ENCODE measurements at places on chromosomes 16 and 17.
A peak's percentile ranks its signal among the peaks of the same experiment; 100 is the strongest.

DNA sequence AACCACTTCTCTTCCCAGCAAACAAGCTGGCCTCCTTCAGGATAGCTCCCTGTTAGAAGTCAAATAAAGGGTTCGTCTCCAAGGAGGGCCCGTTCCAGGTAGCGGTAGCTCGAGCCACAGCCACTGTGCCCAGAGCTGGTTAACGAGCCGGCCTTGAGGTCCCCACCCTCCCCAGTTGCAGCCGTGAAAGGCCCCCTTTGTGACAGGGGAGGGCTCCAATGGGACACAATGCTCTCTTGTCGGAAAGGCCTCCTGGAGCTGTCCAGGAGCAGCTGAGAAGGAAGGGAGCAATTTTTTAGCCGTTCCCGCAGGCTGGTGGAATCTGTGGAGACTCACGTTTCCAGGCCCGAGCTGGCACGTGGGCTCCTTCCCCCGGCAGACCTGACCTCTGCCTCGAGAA lies 29.9 kb upstream of the FOXF1 start:
- no peak for DNase-seq

- no peak for DNase-seq
These were observed 83.9 kb upstream of the HSBP1 start for GRCh38 chr16:83723901-83724300.

- DNase-seq, result peak; percentile 52
These were observed 59.0 kb downstream of the TANGO6 start for GRCh38 chr16:68902003-68902968.

GRCh38 chr17:17554266-17554665 lies 37.2 kb downstream of the PEMT start:
- DNase-seq, result no peak

DNA sequence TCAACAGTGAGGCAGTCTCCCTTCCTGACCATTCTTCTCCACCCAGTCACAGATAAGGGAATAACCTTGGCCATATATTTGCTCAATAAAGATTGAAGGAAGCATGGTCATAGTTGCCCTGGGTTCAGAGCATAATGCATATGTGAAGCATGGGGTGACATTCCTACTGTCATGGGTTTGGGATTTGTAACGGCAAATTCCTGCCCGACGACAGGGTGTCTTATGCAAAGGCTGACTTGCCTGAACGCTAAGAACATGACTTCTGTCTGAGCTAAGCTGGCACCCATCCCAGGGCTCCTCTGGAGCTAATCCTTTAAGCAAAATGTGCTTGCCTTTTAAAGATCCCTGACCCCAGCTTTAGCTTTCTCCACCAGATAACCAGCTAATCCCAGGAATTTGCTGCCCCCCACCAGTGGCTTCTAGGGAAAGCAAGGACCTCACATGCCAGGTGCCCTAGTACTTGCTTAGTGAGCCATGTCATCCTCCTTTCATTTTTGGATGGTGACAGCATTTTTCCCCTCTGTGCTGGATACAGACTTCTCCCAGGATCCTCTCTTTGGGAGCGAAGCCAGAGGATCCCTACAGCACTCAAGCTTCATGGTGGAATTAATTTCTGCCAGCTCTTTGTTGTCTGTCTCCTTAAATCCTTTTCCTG lies 11.7 kb downstream of the SLC7A6OS start:
- peak; percentile 75 for DNase-seq

- no peak for DNase-seq
These were observed 190.2 kb upstream of the MPHOSPH6 start for GRCh38 chr16:82360024-82360783.

GRCh38 chr17:77728474-77728795 lies 230.1 kb upstream of the TNRC6C start:
- DNase-seq, result no peak

DNA sequence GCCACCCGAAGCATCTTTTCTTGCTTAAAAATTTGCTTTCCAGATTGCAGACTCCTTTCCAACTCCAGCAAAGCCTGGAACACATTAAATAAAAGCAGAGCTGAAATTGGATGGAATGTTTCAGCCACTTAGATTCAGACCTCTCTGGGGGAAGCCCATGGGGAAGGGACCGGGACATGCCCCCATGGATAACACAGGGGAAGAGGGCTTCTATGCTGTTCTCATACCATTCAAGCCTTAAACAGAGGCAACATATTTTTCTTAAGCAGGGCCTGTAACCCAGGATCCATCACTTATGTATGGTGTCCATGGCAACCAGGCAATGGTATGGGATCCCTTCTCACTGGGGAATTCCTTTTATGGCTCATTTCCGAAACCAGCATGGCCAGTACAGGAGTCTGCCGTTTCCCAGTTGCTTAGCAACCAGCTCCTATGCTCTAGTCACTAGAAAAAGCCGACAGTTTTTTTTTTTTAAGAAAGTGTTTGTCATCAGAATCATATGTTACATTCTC lies 62.0 kb upstream of the MARCHF10 start:
- DNase-seq, result peak; percentile 95

DNA sequence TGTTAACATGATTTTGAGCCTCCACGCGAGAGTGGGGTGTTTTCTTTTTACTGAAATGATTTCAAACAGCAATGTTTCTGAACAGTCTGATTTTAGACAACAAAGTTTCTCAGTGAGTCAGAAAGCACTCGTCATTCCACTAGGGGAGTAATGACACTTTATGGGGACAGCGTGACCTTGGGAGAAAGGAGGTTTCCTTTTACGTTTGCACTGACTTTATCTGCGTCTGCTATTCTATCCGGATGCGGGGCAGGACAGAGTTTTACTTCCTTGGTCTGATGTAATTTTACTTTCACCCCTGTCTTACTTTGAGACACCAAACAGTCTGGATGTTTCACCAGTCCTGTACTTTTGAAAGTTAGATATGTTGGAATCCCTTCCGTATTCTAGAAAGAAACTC lies 20.7 kb downstream of the SLC47A1 start:
- DNase-seq, result no peak

DNA sequence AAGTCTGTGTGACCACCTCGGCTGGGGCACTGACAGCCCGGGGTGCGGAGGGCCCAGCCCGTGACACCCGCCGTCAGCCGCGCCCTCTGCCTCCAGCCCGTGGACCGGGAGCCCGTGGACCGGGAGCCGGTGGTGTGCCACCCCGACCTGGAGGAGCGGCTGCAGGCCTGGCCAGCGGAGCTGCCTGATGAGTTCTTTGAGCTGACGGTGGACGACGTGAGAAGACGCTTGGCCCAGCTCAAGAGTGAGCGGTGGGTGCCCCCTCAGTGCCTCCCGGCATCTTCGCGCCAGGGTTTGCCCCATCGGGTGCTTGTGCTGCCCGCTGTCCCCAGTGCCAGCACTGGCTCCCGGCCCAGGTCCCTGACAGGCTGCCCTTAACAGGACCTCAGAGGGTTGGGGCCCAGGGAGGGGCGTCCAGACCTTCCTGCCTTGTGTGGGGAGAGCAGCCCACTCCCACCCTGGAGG lies 13.7 kb downstream of the CENPX start:
- no peak for DNase-seq

- no peak for DNase-seq
These were observed 30.3 kb downstream of the MPRIP start for GRCh38 chr17:17072546-17072945.

- DNase-seq, result no peak
These were observed 5.6 kb upstream of the CARD14 start for GRCh38 chr17:80164185-80164584.

DNA sequence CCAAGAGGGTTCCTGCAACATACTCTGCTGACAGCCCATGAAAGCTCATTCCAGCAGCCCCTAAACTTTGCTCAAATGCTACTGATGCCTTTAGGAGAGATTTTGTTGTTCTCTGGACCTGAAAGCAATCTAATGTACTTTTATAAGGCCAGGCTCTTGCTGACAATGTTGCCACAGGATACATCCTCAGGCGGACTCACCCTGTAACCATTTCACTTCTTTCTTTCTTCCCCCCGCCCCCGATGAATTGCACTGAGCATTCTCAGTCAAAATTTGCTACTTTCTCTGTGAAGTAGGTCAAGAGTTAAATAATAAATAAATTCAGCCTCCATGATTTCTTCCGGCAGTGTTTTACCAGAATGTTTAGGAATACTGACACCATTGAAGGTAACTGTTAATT lies 1.5 kb downstream of the GAS7 start:
- DNase-seq, result no peak

DNA sequence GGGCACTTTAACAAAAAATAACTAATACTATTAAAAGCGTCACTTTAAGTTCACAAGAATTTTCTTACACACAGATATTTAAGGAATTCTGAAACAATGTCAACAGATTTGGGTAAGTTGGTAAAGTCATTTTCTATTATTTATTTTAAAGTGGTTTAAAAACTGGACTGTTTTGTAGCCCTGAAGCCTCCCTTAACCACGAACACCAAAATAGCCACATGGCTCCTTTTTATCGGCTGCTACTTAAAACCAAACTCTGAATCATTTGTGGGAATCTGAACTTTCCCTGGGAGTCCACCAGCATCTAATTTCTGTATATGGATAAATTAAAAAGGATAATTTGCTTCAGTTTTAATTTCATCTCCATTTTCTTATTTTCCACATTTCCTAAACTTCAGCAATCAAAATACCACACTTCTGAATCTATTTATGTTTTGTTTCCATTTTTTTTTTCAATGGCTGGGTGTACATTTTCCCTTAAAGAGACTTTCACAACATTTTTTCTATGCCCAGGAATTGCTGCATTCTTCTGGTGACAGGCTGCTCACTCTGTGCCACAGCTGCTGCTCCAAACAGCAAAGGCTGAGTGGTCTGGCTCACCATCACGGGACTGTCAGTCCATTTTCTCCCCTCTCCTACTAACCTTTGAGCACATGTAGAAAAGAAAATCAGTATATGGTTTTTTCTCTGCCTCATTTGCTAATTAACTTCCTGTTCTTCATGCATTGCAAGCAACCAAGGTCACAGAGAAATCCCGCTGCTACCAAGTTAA lies 255.5 kb upstream of the KCNJ16 start:
- peak; percentile 59 for DNase-seq

GRCh38 chr16:53175118-53175517 lies 120.3 kb downstream of the CHD9 start:
- no peak for DNase-seq

DNA sequence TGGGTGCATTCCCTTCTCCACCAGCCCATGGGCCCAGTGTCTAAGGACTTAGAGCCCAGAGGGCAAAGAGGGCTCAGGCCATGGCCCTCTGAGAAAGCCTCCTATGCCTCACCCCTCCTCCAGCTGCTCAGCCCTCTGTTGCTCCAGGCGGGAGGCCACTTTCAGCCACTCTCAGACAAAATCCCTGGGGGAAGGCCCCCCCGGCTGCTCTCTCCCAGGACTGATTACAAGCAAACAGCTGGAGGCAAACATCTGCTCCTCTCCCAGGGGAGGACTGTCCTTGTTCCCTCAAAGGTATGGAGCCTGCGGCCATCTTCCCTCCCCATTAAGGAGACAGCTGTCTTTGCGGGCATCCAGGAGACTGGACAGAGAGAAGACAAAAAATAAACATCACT lies 54.9 kb upstream of the DLX4 start:
- DNase-seq, result no peak

DNA sequence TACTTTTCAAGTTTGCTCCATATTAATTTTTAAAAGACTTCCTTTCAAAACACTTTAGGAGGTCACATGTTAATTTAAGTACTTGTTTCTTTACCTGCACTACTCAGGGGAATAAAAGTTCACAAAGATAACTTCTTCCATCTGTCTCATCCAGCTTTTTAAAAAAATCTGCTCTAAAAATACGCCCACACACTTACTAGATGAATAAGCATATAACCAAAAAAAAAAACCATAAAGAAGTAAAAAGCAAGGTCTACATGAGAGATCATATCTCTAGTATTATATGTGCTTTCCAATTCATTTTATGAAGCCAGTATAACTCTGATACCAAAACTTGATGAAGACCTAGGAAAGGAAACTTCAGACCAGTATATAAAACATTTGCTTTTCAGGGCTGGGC lies 17.2 kb downstream of the SKAP1 start:
- no peak for DNase-seq

- DNase-seq, result no peak
These were observed 30.2 kb downstream of the MSI2 start for GRCh38 chr17:57286399-57287105.

DNA sequence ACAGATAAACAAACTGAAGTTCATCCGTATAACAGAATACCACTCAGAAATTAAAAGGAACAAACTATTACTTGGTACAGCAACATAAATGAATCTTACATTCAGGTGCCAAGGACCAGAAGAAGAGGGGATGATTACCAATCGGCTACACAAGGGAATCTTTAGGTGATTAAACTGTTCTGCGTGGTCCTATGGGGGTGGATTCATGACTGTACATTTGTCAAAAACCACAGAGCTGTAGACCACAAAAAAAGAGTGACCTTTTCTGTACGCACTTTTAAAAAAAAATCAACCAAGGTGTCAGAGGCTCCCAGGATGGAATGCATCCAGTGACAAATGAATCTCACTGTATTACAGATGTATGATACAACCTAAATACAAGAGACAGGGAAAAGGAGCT lies 110.8 kb downstream of the CDYL2 start:
- no peak for DNase-seq

GRCh38 chr17:61196302-61196704 lies 203.3 kb upstream of the TBX2 start:
- DNase-seq, result no peak

All from fibroblast of skin of right quadriceps (primary cell).